ENCODE measurements at places on chromosomes 4 and X.

DNA sequence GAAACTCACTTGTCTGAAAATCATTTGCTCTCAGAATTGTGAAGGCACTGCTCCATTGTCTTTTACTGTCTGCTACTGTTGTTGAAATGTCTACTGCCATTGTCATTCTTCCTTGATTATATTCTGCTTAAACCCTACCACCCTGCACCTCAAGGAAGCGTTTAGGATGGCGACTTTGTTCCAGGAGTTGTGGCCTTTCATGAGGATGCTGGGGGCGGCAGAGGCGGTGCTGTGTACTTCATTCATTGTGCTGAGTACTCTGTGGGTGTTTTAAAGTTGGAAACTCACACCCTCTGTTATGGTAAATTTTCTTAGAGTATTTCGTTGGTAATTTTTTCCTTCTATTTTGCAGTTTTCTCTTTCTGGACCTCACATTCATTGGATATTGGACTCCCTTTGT lies 258.9 kb downstream of the TENM3 start:
- H3K27me3 ChIP-seq, result peaks cover 6% of the 10 kb centered on the region
- no peaks in the 10 kb centered on the region for H3K36me3 ChIP-seq
- no peak overlapping the region for H3K27ac ChIP-seq
- no peak for DNase-seq
- no peak overlapping the region for H3K4me3 ChIP-seq

DNA sequence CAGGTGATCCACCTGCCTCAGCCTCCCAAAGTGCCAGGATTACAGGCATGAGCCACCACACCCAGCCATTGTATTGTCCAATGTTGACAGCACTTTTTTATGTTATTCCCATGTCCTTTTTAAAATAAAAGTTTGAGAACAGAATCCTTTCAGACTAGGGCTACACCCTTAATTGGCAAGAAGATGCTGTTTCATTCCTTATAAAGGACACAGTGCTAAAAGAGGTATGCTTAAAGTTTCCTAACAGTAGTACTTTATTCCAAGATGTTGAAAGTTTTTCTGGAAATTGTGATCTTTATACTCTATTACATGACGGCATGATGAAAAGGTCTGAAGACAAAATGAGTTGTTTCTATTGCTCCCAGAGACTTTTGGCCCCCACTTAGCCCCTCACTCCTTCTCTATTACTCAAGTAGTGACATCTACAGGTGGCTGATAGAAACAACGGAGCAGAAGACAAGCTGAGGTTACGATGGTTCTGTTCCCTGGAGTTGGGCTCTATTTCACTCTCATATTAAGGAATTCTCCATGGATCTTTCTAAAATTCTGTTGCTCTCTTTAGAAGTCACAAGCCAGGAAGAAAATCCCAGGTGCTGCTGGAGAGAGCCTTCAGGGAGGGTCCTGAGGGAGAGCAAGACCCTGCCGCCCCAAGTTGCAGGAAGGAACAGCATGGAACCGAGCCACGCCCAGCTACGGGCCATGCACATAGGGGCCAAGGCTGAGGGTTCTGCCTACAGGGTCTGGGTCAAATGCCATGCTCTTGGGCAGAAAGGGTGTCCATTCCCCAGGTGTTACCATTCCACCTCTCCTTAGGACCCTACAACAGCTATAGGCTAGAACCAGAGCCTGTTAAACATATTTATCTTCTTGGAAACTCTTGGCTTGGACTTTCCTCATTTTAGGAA lies 22.8 kb downstream of the RPL9 start:
- H3K27ac ChIP-seq, result no peak overlapping the region
- DNase-seq, result no peak
- H3K4me3 ChIP-seq, result no peak overlapping the region

- H3K4me1 ChIP-seq, result peaks cover 4% of the 10 kb centered on the region
- no peak overlapping the region for H3K4me3 ChIP-seq
- H3K27me3 ChIP-seq, result no peaks in the 10 kb centered on the region
- no peaks in the 10 kb centered on the region for H3K36me3 ChIP-seq
- H3K27ac ChIP-seq, result no peak overlapping the region
Measured at GRCh38 chr4:24131954-24132673, 242.3 kb upstream of the PPARGC1A start.

DNA sequence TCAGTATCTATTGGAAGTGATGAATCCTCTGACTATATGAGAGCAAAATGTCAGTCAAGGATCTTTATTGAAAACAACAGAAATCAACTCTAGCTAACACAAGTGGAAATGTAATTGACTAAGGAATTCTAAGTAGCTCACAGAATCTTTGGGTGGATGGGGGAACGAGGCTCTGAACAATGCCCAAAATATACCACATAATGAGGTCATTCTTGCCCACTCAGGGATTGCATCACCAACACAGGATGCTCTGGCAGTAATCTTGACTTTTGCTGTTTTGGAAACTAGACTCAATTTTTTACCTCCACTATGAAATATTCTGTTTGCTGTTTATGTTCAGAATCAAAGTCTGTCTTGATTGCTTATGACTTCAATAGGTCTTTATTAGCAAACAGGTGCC lies 127.4 kb upstream of the UNC5C start:
- no peak for DNase-seq
- H3K36me3 ChIP-seq, result no peaks in the 10 kb centered on the region
- H3K4me3 ChIP-seq, result no peak overlapping the region
- H3K4me1 ChIP-seq, result no peaks in the 10 kb centered on the region
- H3K27ac ChIP-seq, result no peak overlapping the region
